Activated CD4-positive, alpha-beta T cell treated with anti-CD3 and anti-CD28 coated beads for 36 hours (primary cell): ENCODE measurements at places on chromosomes 4 and X. TPM values are rescaled to one million over a fixed set of nuclear protein-coding genes. Genes with fewer than 3 reads are reported as not detected.

DNA sequence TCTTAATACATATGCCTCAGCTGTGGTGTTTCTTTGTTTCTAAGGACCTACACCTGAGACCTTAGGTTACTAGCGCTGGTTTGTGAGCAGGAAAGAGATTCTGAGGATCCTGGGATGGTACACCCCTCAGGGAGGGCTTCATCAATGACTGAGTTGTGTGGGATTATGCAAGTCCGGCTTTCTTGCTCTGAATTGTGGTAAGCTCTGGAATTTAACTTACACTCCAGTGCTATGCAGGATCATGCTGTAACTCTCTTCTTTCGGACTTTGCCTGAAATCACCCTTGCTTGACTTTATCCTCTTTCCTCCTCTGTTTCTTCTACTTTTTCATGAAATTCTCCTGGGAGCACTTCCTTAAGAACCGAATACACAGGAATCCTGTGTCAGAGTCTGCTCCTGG is 431.5 kb upstream of the BOD1L1 start:
- H3K4me1 ChIP-seq, result no peaks in the 10 kb centered on the region
- no peaks in the 10 kb centered on the region for H3K36me3 ChIP-seq
- H3K4me3 ChIP-seq, result no peak overlapping the region
- H3K27me3 ChIP-seq, result peaks cover 2% of the 10 kb centered on the region

DNA sequence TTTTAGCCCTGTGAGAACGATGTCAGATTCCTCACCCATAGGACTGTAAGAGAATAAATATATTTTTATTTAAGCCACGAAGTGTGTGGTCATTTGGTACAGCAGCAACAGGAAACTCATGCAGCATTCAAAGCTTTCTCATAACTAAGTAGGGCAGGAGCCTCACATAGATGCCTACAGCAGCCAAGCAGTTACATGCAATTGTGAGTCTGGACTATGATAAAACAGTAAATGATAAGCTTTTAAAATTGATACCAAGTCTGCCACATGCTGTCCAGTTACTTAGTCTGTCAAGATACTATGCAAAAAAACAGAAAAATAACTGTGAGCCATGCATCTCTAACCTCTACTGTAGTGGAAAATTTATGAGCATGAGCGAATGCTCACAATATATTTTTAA is 359.6 kb downstream of the HS3ST1 start:
- no peaks in the 10 kb centered on the region for H3K4me1 ChIP-seq
- no peaks in the 10 kb centered on the region for H3K36me3 ChIP-seq
- no peak overlapping the region for H3K27ac ChIP-seq
- H3K4me3 ChIP-seq, result no peak overlapping the region

DNA sequence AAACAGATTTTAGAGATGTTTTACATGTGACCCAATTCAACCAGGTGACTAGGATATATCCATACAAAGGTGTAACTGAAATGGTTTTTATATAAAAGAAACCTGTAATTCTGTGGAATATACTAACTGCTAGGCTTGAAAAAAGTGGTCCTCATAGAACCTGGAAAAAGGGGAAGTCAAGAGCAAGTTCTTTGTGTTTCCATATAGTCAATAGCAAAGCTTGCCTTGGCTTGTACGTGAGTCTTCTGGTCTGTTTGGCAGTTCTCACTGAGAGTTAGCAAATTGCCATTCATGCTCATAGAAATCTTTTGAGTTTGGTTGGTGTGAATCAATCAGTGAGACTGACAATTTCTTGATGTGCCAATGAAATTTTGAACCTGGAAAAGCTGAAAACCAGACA is 79.4 kb upstream of the SMIM10 start:
- H3K27ac ChIP-seq, result no peak overlapping the region
- peaks cover 17% of the 10 kb centered on the region for H3K4me1 ChIP-seq
- H3K27me3 ChIP-seq, result no peaks in the 10 kb centered on the region
- H3K36me3 ChIP-seq, result no peaks in the 10 kb centered on the region
- no peak overlapping the region for H3K4me3 ChIP-seq

GRCh38 chr4:129043523-129043922 is 49.8 kb downstream of the SCLT1 start:
- H3K27me3 ChIP-seq, result no peaks in the 10 kb centered on the region
- peaks cover 16% of the 10 kb centered on the region for H3K4me1 ChIP-seq
- DNase-seq, result no peak
- no peak overlapping the region for H3K4me3 ChIP-seq
- H3K27ac ChIP-seq, result no peak overlapping the region
- H3K36me3 ChIP-seq, result peaks cover 4% of the 10 kb centered on the region

Gene MMRN1
- total RNA-seq, result 0.04 TPM

Gene PHEX
- 3.7 TPM for total RNA-seq
